Activated CD4-positive, alpha-beta memory T cell treated with anti-CD3 and anti-CD28 coated beads for 36 hours (primary cell): ENCODE measurements at places on chromosomes 3 and 15. TPM values are rescaled to one million over a fixed set of nuclear protein-coding genes. Genes with fewer than 3 reads are reported as not detected.

DNA sequence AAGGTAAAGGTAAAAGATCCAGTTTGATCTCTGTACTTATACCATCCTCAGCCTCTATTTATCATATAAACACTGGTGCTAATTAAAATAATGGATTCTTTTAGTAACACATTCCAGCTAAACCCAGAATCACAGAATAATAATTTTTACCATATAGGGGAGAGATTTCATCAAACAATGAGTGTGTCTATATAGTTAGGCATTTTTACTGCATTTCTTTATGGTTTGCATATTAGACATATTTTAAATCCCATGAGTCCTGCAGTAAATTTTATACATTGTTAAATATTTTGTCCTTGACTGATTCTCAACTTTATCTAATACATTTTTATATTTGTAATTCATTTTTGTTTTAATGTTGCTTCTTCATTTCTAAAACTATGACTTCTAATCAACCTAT, 323.7 kb upstream of the AGTR1 start:
- no peak for DNase-seq
- no peak overlapping the region for H3K4me3 ChIP-seq
- no peaks in the 10 kb centered on the region for H3K4me1 ChIP-seq
- H3K27ac ChIP-seq = no peak overlapping the region

- H3K27ac ChIP-seq = no peak overlapping the region
- no peak for DNase-seq
These were observed 44.1 kb upstream of the ICE2 start for GRCh38 chr15:60523056-60523455.

GRCh38 chr3:170220871-170221270, 1.4 kb upstream of the PRKCI start:
- H3K27me3 ChIP-seq = no peaks in the 10 kb centered on the region
- no peak for DNase-seq
- H3K36me3 ChIP-seq = no peaks in the 10 kb centered on the region
- peaks cover 21% of the 10 kb centered on the region for H3K4me1 ChIP-seq
- peak overlapping the region; percentile 53 for H3K4me3 ChIP-seq

Gene PAQR9
- not detected for total RNA-seq

DNA sequence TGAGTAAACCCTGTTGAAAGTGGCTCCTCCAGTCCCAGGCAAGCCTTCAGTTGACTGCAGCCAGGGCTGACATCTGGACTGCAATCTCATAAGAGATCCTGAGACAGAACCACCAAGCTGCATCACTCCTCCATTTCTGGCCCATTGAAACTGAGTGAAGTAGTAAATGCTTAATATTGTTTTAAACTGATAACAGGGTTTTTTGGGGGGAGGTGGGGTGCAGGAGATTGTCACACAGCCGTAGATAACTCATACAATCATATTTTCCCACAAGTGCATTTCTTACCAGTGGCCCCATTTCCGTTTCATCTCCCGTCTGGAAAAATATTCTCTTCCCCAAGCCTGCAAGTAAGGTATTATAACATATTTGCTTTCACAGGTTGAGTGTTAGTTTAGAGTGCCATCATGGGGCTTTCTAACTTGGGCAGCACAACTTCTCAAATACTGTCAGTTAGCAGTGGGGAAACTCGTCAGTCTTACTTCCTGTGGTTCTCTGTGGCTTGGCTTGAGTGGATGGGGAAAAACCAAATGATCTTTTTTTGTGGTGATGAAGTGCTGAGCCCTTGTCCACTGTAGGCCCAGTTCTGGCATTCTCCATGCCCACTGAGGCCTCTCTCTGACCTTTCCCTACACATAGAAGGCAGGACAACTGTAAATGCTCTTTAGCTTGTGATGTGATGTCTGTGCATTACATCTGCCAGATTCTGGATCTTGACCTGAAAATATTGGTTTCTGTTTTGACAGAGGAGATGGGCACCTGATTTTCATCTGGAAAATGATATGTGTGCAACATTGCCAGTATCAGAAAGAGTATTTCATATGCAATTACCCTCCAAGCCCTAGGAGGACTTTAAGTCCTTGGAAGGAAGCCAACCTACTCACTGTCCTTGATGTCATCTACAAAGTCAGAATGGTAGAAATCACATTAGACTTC, 90.1 kb upstream of the BHLHE40 start:
- no peak overlapping the region for H3K4me3 ChIP-seq
- H3K36me3 ChIP-seq = no peaks in the 10 kb centered on the region
- H3K4me1 ChIP-seq = peaks cover 31% of the 10 kb centered on the region
- DNase-seq = peak; percentile 67
- H3K27me3 ChIP-seq = no peaks in the 10 kb centered on the region

GRCh38 chr15:46231786-46232185, 597.0 kb downstream of the SQOR start:
- H3K27ac ChIP-seq = no peak overlapping the region
- no peaks in the 10 kb centered on the region for H3K36me3 ChIP-seq
- DNase-seq = no peak
- no peak overlapping the region for H3K4me3 ChIP-seq
- no peaks in the 10 kb centered on the region for H3K4me1 ChIP-seq

- no peaks in the 10 kb centered on the region for H3K27me3 ChIP-seq
- DNase-seq = no peak
- H3K36me3 ChIP-seq = no peaks in the 10 kb centered on the region
These were observed 65.8 kb upstream of the CADPS start for GRCh38 chr3:62940771-62941563.

- no peak overlapping the region for H3K4me3 ChIP-seq
- no peaks in the 10 kb centered on the region for H3K36me3 ChIP-seq
- no peaks in the 10 kb centered on the region for H3K27me3 ChIP-seq
These were observed 27.9 kb upstream of the RTP1 start for GRCh38 chr3:187169231-187169960.

DNA sequence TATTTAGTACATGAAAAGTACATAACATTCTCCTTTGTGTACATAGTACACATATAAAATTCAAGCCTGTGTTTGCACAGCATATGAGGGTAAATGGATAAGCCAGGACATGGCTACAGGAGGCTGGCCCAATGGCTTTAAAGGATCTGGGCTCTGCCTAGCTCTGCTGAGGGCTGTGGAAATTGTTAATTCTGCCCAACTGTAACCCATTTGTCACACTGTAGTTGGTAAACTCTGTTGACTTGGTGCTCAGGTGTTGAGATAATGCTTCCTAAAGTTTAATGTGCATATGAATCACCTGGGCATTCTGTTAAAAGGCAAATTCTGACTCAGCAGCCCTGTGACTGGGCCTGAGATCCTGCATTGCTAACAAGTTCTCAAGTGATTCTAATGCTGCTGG, 196.5 kb upstream of the ZPLD1 start:
- no peaks in the 10 kb centered on the region for H3K36me3 ChIP-seq
- no peak overlapping the region for H3K27ac ChIP-seq
- no peaks in the 10 kb centered on the region for H3K27me3 ChIP-seq
- DNase-seq = no peak
